Activated naive CD4-positive, alpha-beta T cell treated with anti-CD3 and anti-CD28 coated beads, Interleukin-2, amount 50 U/mL, for 72 hours (primary cell): ENCODE measurements at places on chromosomes 2 and 18.

DNA sequence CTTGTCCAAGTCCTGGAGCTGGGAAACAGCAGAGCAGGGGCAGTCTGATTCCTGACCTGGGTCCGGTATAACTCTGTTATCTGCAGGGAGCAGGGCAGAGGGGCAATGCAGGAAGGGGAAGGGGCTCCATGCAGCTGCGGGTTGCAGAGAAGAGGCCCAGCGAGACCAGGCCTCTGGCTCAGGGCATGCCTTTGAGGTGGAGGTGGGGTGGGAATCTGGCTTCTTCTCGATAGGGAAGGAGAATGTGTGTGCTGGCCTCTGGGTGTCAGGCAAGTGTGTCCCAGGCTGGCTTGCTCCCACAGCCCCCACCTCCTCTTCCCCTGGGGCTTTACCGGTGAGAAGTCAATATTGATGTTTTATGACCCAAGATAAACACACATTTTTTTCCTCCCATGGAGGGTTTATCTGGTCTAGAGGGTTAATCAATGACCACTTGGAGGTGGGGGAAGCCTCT lies 187.1 kb upstream of the HAAO start:
- no peak for DNase-seq

- no peak for DNase-seq
These were observed 11.1 kb downstream of the DHRS9 start for GRCh38 chr2:169080250-169081069.

DNA sequence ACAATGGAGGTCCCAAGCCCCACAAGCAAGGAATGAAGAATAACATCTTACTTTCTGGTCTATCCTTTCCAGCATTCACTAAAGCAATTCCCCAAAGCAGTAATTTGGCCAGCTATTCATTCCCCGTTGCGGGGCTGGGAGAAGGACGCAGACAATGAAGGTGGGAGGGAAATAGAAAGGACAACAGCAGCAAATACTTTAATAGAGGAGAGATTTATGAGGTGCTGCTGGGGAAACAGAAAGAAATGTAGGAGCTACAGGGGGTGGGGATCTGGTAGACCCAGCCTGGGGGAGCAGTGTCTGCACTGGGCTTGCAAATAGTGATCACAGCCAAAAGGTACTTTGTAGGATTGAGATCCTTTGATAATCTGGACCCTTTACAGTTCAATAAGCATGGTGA lies 13.9 kb upstream of the ATL2 start:
- DNase-seq: no peak

DNA sequence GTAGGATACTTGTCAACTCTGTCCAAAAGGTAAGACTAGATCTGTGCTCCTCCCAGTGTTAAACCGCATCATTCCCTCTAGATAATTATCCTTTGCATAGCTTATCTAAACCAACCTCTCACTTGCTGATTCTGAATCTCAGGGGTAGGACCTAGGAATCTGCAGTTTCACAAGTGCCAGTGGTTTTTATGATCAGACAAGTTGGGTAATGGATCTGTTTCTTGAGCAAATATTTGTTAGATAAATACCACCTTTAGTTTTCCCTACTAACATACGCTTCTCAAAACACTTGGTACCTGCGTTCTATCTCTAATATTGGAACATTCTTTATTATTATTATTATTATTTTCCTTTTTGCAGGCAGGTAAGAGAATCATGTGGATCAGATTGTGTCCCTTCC lies 439.9 kb downstream of the PTPRM start:
- DNase-seq: no peak

DNA sequence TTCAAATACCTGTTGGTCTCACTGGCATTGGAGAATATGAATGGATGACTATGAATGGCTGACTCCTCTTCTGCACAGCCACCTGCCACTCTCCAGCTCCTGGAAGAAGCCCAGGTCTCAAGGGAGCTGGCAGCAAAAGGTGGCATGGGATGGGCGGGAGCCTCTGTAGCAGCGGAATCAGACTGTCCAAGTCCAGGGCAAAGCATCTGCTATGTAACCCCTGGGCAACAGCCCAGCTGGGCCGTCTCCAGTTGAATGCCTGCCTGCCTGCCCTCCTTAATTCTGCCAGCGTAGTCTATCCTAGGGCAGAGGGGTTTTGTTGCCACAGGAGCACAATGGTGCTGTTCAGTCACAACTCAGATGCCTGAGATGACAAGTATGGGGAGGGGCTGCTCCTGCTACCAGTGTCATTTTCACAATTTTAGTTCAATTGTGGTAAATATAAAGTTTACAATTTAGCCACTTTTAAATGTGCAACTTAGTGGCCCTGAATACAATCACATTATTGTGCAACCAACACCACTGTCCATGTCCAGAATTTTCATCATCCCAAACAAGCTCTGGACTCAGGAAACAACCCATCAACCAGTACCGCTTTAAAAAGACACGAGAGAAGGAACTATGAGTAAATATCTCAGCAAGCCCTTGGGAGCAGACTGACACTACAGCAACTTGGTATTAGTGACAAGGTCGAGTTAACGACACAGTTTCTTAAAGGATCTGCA lies 115.2 kb downstream of the MYO5B start:
- no peak for DNase-seq

- DNase-seq: no peak
These were observed 125.0 kb upstream of the CD226 start for GRCh38 chr18:70072678-70073077.

DNA sequence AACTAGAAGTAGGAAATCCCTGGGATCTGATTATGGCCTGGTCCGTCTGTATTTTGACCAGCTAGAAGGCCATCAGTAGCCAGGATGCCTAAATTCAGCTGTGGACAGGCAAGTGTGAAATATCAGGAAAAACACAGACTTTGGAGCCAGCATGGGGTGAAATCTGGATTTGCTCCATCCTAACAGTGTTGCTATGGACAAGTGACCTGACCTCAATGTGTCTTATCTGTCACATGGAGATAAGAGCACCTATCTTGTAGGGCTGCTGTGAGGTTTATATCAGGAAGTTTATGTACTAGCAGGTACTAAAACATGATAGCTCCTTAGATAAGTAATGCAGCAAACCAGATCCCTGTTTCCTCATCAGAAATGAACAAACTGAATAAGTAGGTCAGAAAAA lies 460.4 kb downstream of the STK39 start:
- DNase-seq: no peak

DNA sequence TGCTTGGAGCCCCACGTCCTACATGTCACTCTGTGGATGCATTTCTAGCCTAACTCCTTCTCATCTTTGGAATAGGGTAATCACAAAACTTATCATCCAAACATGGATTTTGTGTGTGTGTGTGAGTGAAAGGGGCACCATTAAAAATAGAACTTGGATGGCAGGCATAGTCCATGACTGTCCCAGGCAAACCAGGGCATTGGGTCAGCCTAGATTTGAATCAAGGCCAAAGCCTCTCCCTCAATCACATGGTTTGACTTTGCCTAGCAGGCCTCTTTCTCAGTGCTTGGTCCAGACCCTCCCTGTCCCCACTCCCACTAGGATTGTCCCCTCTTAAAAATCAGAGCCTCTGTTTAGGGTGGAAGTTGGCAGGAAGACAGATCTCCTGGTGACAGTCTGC lies 67.4 kb upstream of the BCL2L11 start:
- DNase-seq: no peak

- DNase-seq: no peak
These were observed 55.7 kb downstream of the SNORC start for GRCh38 chr2:232925821-232926156.

GRCh38 chr2:235114286-235114685 lies 162.5 kb downstream of the SH3BP4 start:
- no peak for DNase-seq

GRCh38 chr18:3213300-3214059 lies 6.3 kb downstream of the MYOM1 start:
- DNase-seq: no peak

DNA sequence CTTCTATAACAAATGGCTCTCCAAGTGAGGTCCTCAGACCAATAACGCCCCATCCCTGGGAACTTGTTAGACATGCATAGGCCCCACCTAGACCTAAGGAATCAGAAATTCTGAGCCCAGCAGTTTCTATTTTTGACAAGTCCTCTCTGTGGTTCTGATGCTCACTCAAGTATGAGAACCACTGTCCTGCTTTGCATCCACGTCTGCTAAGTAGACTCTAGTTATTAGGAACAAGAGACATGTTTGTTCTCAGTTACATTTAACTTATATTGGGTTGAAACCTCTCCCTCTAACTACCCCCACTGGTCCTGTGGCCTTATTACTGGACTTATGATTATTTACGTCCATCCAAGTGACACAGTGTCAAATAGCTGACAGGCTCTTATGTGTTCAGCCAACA lies 70.3 kb downstream of the TMEM17 start:
- DNase-seq: no peak

GRCh38 chr2:85302121-85302520 lies 25.7 kb downstream of the TGOLN2 start:
- no peak for DNase-seq

- no peak for DNase-seq
These were observed 24.8 kb upstream of the RPE start for GRCh38 chr2:209977386-209978239.

DNA sequence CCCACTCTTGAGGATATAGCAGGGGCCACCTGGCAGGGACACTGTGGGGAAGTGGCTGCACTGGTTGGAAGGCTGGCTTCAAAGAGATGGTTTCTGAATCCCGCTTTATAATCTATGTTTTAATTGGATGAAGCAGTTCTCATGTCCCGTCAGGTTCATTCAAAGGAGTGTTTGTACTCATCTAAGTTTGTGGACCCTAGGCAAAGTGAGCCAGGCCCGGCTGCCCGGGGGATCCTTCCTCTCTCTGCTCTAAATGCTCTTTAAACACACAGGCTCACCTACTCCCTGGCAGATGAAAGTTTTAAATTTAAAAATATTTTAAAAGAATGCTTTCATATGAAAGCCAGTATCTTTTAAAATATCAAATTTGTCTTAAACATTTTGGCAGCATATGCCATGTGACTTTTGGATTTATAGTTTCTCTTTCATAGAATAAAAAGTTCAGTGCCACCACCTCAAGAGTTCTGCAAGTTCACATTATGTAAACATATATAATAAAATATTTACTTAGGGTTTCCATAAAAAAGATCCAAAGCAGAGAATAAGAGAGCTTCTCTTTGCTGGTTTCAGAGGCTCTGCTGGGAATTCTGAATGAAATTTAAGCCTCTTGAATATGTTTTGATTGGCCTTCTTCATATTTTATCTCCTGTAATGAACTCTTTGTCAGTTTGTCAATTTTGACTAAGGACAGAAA lies 143.5 kb upstream of the ALPP start:
- no peak for DNase-seq

- no peak for DNase-seq
These were observed 54.5 kb downstream of the PLEKHM3 start for GRCh38 chr2:207970826-207971180.

DNA sequence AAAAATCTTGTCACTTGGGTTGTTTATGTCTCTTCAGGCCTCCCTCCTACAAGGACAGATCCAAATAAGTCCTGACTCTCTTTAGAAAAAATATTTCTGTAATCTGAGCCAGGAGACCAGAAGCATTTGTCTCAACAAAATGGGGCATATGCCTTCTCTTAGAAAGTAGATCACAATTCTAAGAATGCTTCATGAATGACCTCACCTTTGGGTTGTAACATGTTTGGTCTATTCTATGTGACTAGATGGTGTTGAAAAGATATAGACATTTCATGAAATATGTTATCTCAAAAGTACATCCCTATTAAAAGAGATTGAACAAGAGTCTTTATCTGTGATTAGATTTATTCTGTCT lies 159.0 kb upstream of the SETBP1 start:
- no peak for DNase-seq

GRCh38 chr2:238699307-238700116 lies 148.4 kb upstream of the TWIST2 start:
- DNase-seq: no peak

- DNase-seq: no peak
These were observed 49.9 kb upstream of the CALCRL start for GRCh38 chr2:187497858-187498463.

DNA sequence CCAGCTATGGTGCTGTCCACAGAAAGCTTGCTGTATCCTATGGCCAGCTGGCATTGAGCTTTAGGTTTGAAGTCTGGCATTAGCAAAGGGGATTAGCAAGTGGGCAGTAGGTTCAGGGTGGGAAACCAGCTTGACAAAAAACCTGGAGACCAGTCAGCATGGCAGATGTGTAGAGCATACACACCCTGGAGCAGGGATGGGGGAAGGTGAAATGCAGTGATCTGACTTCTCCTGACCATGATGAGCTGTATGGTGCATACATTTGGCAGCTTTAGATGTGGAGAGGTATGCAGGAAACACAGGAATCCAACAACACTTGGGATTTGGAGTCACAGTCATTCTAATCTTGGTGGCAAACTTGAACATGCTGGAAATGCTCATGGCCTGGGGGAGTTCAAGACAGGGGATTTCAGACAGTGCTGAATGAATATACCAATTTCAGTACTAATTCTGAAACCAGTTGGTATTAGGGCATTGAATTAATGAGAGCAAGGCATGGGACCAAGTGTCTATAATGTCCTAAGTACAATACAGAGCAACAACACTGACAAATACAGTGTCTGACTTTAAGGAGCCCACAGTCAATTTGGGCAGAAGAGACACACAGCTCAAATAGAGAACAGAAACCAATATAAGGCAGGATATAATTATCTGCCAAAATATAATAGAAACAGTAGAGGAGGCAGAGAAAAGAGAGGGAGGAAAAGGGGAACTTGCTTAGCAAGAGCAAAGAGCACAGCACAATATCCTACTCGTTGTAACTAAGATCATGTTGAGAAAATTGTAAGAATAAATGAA lies 11.8 kb downstream of the ARHGAP15 start:
- DNase-seq: no peak

- DNase-seq: no peak
These were observed 42.7 kb downstream of the KCNF1 start for GRCh38 chr2:10954416-10954815.

DNA sequence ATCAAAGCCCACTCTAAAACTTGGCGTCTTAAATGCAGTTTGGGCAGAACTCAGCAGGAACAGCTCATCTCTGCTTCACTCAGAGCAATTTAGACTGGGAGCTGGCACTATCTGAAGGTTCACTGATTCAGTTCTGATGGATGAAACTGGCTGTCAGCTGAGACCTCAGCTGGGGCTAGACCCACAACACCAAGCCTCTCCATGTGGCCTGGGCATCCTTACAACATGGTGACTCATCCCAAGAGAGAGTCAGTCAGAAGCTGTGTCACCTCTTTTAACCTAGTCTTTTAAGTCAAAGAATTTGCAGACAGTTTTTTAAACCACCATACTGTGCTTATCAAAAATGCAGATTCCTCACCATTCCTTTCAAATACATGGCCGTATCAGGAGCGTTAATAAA lies 62.6 kb upstream of the ZNF397 start:
- no peak for DNase-seq

- DNase-seq: no peak
These were observed 10.7 kb downstream of the ARHGAP15 start for GRCh38 chr2:143139835-143140393.

- no peak for DNase-seq
These were observed 10.8 kb upstream of the NAB1 start for GRCh38 chr2:190637903-190638618.
